Posterior cingulate gyrus (tissue), 11 donors: ENCODE measurements at places on chromosomes 12 and 14.

- DNase-seq = no peak
Observed at GRCh38 chr12:57241402-57242310, 9.3 kb downstream of the STAC3 start.

- DNase-seq = peak; percentile 9
Observed at GRCh38 chr14:102778338-102779083, 1.3 kb downstream of the TRAF3 start.

- DNase-seq = no peak
Observed at GRCh38 chr14:103315351-103315911, 18.6 kb upstream of the EIF5 start.

GRCh38 chr12:49288412-49288853 lies 6.5 kb upstream of the PRPH start:
- peak; percentile 64 for DNase-seq

GRCh38 chr14:53790731-53791500 lies 165.7 kb downstream of the BMP4 start:
- DNase-seq = no peak

DNA sequence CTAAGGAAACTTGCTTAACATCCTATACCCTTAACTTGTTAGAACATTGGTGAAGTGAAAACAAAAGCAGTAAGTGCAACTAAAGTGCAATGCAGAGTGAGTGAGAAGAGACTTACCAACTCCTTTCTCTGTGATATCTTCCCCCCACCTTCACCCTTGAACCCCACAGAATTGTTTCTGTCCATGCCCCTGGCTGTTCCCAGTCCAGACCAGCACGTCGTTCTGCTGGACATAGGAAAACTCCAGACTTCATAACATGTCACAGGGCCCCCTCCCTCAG lies 91.9 kb downstream of the DAD1 start:
- DNase-seq = no peak

- no peak for DNase-seq
Observed at GRCh38 chr12:53719649-53720048, 7.6 kb downstream of the CALCOCO1 start.

- DNase-seq = peak; percentile 92
Observed at GRCh38 chr14:64504897-64505794, 576 bp downstream of the ZBTB1 start.

DNA sequence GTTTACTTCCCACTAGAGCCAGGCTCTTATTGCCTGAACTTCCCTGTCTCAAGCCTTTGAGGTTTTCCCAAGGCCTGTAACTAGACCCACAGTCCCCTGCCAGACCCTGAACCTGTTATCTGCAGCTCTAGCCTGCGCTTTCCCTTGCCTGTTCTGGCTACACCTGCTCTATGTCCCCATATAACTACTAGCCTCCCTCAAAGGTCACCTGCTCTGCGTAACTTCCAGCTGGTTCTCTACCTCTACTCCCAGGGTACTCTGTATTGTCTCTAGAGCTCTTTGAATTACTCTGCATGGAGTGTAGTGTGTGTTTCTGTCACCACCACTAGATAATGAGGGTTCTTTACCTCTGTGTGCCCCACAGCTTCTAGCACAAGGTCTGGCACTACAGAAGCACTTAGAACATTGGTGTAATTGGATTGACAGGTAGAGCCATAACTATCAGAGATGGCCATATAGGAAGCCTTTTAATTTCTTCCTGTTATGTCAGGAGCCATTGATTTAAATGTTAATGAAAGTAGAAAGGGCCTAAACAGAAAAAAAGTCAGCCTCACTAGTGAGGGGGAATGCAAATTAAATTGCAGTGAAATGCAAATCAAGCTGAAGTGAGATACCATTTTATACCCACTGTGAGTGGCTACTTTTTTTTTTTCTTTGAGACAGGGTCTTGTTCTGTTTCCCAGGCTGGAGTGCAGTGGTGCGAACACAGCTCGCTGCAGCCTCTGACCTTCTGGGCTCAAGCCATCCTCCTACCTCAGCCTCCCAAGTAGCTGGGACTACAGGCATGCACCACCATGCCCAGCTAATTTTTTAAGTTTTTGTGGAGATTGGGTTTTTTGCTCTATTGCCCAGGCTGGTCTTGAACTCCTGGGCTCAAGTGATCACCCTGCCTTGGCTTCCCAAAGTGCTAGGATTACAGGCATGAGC lies 47.8 kb downstream of the EID3 start:
- DNase-seq = no peak

DNA sequence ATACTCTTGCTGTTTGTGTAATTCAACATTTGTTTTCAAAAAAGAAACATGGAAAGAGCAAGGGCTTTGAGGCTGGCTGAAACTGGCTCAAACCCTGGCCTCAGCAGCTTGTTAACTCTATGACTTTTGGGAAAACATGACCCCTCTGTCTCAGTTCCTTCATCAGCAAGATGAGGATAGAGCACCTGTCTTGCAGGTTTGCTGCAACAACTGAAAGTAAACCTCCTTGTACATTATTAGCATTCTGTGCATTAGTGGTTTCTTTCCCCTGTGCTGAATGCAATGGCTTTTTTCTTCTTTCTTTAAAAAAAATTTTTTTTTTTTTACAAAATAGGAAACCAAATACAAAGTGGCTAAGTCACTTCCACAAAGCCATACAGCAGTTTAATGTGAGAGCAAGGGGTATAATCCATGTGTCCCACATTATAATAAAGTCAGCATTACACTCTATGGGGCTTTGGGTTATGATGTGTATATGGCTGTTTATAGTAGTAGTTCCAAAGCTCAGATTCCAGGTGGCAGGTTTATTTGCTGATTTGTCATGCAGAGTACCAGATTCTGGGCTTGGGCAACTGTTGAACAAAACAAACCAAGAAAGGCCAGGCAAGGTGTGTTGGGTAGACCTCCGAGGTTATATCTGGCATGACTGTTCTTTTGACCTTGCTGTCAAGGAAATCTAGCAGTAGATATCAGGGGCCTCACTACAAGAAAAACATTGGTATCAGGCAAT lies 194.5 kb upstream of the CNOT2 start:
- DNase-seq = no peak

- DNase-seq = no peak
Observed at GRCh38 chr12:119153477-119154434, 25.0 kb upstream of the HSPB8 start.

- peak; percentile 64 for DNase-seq
Observed at GRCh38 chr14:59897757-59898383, 22.1 kb upstream of the LRRC9 start.

- DNase-seq = peak; percentile 26
Observed at GRCh38 chr12:111102102-111102739, 181.8 kb upstream of the MYL2 start.

DNA sequence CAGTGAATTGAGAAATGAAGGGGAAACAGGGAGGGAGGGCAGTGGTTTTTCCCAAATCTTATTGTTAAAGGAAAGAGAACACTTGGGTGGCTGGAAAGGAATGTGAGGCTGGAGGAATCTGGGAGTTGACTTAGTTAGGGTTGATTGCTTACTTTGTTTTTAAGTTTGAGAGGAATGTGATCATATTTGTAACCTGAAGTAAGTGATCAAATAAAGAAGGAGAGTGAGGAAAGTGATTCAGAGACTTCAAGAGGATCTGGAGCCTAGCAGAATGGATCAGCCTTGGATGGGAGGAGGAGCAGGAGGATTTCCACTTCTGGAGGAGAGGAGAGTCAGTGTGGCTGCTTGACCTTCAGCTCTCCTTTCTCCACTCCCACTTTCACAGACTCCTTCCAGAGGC lies 6.0 kb upstream of the LRP6 start:
- no peak for DNase-seq

DNA sequence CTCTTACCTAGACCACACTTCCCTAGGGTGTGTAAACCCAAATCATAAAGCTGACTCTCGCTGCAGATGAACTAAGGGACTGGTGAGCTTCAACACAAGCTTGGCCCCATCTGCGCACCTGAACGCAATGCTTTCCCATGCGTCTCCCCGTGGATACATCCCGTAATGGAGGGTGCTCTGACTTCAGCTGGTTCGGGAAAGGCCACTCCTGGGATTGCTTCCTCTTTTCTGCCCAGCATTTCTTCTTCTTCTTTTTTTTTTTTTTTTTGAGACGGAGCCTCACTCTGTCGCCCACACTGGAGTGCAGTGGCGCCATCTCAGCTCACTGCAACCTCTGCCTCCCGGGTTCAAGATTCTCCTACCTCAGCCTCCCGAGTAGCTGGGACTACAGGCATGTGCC lies 27.7 kb upstream of the ETFBKMT start:
- no peak for DNase-seq

- no peak for DNase-seq
Observed at GRCh38 chr14:101845496-101845895, 84.0 kb downstream of the PPP2R5C start.

GRCh38 chr14:24876996-24877395 lies 173.0 kb downstream of the STXBP6 start:
- no peak for DNase-seq

DNA sequence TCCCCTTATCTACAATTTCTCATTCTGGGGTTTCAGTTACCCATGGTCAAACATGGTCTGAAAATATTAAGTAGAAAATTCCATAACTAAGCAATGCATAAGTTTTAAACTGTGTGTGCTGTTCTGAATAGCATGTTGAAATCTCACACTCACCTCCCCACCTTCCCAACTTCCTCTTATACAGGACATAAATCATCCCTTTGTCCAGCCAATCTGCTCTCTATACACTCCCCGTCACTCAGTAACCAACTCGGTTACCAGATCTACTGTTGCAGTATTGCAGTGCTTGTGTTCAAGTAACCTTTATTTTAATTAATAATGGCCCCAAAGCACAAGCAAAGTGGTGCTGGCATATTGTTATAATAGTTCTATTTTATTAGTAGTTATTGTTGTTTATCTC lies 420.5 kb downstream of the GXYLT1 start:
- no peak for DNase-seq

DNA sequence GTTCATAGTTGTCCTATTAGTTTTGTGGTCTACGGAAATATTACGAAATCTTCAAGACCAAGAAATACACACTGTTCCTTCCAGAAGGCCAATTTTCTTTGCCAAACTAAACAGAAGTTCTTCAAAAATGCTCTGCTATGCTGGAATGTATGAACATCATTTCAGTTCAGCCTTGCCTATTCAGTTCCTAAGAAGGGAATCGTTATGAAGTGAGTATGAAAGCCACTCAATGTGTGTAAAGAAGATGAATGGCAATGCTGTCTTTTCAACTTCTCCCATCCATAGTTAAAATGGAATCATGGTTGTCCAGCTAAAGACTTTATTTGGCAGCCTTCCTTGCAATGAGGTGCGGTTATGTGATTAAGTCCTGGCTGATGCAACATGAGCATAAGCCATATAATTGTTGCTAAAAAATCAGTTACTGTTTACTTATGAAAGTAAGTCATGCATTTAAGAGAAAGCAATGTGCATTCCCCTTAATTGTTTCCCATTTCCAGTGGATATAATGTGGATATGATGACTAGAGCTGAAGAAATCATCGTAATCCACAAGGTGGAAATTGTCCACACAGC lies 73.8 kb upstream of the PTPRR start:
- no peak for DNase-seq

DNA sequence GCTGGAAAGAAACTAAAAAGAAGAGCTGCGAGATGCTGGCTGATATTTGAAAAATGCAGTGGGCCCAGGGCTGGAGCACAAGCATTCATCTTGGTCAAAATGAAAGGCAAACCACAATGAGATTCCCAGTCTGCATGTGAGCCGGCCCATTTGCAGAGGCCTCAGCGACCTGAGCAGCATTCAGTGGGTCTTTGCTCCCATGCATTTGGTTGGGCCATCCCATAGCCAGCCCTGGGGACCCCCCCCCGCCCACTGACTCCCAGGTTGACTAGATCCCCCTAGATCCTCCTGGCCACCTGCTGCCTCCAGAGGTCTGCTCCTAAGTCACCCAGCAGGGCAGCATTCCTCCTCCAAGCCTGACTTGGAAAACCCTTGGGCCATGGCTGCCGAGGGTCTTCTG lies 59.8 kb downstream of the PRMT8 start:
- no peak for DNase-seq

- no peak for DNase-seq
Observed at GRCh38 chr12:11798856-11799501, 149.5 kb downstream of the ETV6 start.

DNA sequence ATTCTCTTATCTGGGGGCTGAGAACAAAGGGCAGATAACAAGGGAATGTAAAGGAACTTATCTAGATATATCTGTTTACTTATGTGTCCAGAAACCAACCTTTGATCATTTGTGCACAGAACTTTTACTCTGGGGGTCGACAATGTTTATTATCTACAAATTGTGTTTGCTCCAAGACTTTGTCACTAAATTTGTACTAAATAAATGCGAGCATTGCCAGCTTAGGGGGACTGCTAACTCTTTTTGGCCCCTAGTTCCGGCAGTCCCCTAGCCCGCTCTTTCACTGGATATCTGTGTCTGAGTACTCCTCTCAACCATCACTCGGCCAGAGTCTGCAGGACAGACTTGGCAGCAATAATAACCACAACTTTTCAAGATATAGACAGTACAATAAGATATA lies 88.2 kb downstream of the FSCB start:
- DNase-seq = no peak

GRCh38 chr12:49947593-49948226 lies 2.8 kb upstream of the AQP2 start:
- peak; percentile 59 for DNase-seq

DNA sequence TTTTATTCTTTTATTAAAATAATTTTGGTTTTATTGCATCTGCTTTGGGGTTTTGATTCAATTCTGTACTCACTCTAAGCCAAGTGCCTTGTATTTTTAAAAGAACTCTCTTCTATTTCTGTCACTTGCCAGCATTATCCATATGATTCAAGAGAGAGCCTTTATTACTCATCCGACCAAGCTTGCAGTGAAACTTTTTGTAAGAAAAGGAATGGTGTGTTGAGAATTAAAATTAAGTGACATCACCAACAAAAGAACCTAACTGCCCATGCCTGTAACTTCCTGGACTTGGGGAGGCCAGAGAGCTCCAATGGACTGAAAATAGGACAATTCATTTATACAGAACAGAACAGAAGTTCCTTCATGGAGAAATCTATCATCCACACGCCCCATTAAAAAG lies 52.1 kb downstream of the GALNT4 start:
- no peak for DNase-seq

DNA sequence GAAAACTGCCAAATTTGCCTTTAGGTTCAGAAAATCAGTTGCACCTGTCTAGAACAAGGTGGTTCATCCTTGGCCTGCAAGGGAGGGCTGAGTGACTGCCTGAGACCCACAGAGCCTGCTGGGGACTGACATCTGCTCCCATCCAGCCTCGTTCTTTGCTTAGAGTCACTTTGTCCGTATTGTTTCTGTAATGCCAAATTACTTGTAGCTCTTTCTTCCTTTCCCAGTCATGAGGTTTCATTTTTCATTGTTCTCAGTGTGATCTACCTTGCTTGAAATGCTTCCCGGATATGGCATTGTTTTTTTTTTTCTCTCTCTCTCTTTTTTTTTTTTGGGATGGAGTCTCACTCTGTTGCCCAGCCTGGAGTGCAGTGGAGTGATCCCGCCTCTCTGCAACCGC lies 21.3 kb downstream of the TSPAN9 start:
- no peak for DNase-seq

- DNase-seq = no peak
Observed at GRCh38 chr12:13093191-13093847, 10.1 kb downstream of the GSG1 start.

GRCh38 chr12:49543221-49543913 lies 4.5 kb downstream of the KCNH3 start:
- no peak for DNase-seq

GRCh38 chr14:78951602-78952001 lies 781.4 kb downstream of the NRXN3 start:
- DNase-seq = no peak
